H9 (cell line): ENCODE measurements at places on chromosomes 12 and 14. TPM values are rescaled to one million over a fixed set of nuclear protein-coding genes. Genes with fewer than 3 reads are reported as not detected.

DNA sequence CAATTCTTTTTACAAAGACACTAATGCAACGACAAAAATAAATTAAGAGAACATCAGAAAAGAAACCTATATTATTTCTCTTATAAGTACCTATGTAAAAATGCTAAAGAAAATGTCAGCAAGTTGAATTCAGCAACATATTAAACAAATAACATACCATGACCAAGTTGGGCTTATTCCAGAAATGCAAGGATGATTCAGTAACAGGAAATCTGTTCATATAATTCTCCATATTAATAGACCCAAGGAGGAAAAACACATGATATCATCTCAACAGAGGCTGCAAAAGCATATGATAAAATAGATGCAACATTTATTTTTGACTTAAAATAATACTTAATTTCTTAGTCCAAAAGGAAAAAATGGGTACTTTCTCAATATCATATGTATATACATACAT, 25.1 kb upstream of the GPHB5 start:
- H3K4me1 ChIP-seq = no peaks in the 10 kb centered on the region
- no peak overlapping the region for H3K4me3 ChIP-seq
- DNase-seq = no peak
- no peaks in the 10 kb centered on the region for H3K27me3 ChIP-seq
- H3K27ac ChIP-seq = no peak overlapping the region

DNA sequence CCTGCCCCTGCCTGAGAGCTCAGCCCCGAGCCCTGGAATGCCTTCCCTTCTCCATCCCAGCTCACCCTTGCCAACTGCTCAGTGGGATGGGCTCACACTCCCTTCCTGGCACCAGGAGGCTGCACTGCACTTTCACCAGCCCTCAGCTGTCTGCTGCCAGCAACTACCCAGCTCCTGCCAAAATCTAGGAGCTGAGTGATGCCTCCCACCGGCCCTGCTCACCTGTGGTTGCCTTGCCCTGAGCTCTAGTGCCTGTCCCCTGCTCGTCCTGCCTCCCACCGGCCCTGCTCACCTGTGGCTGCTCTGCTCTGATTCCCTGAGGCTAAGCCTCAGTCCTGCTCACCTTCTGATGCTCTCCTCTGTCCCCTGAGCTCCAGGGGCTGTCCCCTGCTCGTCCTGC, 119.8 kb downstream of the TMEM121 start:
- H3K4me3 ChIP-seq = peak overlapping the region; percentile 12; the same call in 1 of the 3 replicates
- no peak for DNase-seq
- H3K27me3 ChIP-seq = no peaks in the 10 kb centered on the region

- H3K27ac ChIP-seq = no peak overlapping the region
- H3K4me1 ChIP-seq = no peaks in the 10 kb centered on the region
- H3K36me3 ChIP-seq = no peaks in the 10 kb centered on the region
- no peak overlapping the region for H3K4me3 ChIP-seq
Measured at GRCh38 chr12:1403417-1403816, 191.0 kb downstream of the FBXL14 start.

KRT77 gene
- total RNA-seq = not detected in 2 replicates

CNTN1 gene
- total RNA-seq = 5.4 and 6.5 TPM in 2 replicates

TAS2R7 gene
- not detected in 2 replicates for total RNA-seq

KRT3 gene
- total RNA-seq = not detected in 2 replicates

JDP2 gene
- 22.8 and 24.7 TPM in 2 replicates for total RNA-seq

GRCh38 chr12:62285284-62285683, 25.1 kb downstream of the USP15 start:
- no peak overlapping the region for H3K27ac ChIP-seq
- no peak overlapping the region for H3K4me3 ChIP-seq
- peaks cover 3% of the 10 kb centered on the region for H3K36me3 ChIP-seq
- no peaks in the 10 kb centered on the region for H3K27me3 ChIP-seq

CFAP73 gene
- total RNA-seq = not detected in 2 replicates

EML1 gene
- 16.7 and 19.0 TPM in 2 replicates for total RNA-seq

GRCh38 chr12:47834199-47834903, 14.6 kb upstream of the HDAC7 start:
- H3K27me3 ChIP-seq = no peaks in the 10 kb centered on the region
- H3K4me1 ChIP-seq = peaks cover 4% of the 10 kb centered on the region; the same call in 1 of the 2 replicates
- no peaks in the 10 kb centered on the region for H3K36me3 ChIP-seq
- no peak for DNase-seq
- no peak overlapping the region for H3K27ac ChIP-seq
- no peak overlapping the region for H3K4me3 ChIP-seq

MMP17 gene
- 14.8 and 16.0 TPM in 2 replicates for total RNA-seq

AQP6 gene
- 0.09 and 0.11 TPM in 2 replicates for total RNA-seq

- H3K4me1 ChIP-seq = no peaks in the 10 kb centered on the region
- peak; percentile 9 for DNase-seq
- no peak overlapping the region for H3K4me3 ChIP-seq
- H3K27ac ChIP-seq = no peak overlapping the region
- no peaks in the 10 kb centered on the region; the same call in 2 of the 3 replicates for H3K36me3 ChIP-seq
Measured at GRCh38 chr12:50753232-50753769, 10.6 kb upstream of the ATF1 start.

DNA sequence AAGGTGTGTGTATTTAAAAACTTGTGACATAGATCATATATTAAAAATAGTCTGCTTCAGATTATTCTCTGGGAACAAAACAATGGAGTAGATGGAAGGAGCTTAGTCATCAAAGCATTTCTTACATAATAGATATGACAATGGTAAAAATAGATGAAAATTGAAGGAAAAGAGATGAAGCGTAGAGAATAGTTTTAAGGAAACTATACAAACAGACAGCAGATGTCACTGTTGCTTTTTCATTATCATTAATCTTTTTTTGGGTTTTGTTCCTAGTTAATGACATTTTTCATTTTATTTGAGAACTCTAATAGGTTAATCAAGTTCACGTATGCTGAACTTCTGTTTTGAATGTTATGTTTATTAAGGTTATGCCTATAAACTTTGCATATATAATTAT, 149.2 kb upstream of the FBXO33 start:
- no peak overlapping the region for H3K27ac ChIP-seq
- no peak for DNase-seq
- H3K4me1 ChIP-seq = no peaks in the 10 kb centered on the region
- no peaks in the 10 kb centered on the region for H3K27me3 ChIP-seq
- H3K4me3 ChIP-seq = no peak overlapping the region

GRCh38 chr12:65659681-65660080, 164.6 kb upstream of the HMGA2 start:
- DNase-seq = no peak
- no peak overlapping the region for H3K27ac ChIP-seq
- H3K4me3 ChIP-seq = no peak overlapping the region
- peaks cover 4% of the 10 kb centered on the region; the same call in 1 of the 2 replicates for H3K4me1 ChIP-seq
- H3K27me3 ChIP-seq = no peaks in the 10 kb centered on the region
- peaks cover 3% of the 10 kb centered on the region; the same call in 1 of the 3 replicates for H3K36me3 ChIP-seq

- no peak for DNase-seq
- H3K4me3 ChIP-seq = no peak overlapping the region
- H3K4me1 ChIP-seq = no peaks in the 10 kb centered on the region; the same call in 1 of the 2 replicates
- no peak overlapping the region for H3K27ac ChIP-seq
Measured at GRCh38 chr12:130485291-130486145, 147.8 kb downstream of the PIWIL1 start.

ADGRD1 gene
- 0.09 and 0.52 TPM in 2 replicates for total RNA-seq

DNA sequence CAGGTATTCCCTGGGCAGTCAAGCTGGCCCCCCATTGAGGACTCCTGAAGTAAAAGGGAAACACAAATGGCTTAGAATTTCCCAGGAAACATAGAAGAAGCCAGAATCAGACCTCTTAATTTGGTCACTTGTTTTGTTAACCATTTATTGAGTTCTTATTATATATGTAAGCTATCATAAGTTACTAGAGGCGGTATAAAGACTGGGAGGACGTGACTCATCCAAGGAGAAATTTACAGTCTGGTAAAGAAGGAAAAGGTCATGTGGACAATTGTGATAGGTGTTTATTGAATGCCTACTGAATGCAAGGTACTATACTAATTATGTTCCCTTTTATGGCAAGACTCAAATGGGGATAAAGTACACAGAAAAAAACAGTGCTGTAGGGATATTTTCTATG, 146.7 kb downstream of the DYRK2 start:
- H3K27ac ChIP-seq = no peak overlapping the region
- no peaks in the 10 kb centered on the region for H3K36me3 ChIP-seq
- no peak for DNase-seq
- no peaks in the 10 kb centered on the region for H3K27me3 ChIP-seq

CIDEB gene
- total RNA-seq = not detected in 2 replicates

DNA sequence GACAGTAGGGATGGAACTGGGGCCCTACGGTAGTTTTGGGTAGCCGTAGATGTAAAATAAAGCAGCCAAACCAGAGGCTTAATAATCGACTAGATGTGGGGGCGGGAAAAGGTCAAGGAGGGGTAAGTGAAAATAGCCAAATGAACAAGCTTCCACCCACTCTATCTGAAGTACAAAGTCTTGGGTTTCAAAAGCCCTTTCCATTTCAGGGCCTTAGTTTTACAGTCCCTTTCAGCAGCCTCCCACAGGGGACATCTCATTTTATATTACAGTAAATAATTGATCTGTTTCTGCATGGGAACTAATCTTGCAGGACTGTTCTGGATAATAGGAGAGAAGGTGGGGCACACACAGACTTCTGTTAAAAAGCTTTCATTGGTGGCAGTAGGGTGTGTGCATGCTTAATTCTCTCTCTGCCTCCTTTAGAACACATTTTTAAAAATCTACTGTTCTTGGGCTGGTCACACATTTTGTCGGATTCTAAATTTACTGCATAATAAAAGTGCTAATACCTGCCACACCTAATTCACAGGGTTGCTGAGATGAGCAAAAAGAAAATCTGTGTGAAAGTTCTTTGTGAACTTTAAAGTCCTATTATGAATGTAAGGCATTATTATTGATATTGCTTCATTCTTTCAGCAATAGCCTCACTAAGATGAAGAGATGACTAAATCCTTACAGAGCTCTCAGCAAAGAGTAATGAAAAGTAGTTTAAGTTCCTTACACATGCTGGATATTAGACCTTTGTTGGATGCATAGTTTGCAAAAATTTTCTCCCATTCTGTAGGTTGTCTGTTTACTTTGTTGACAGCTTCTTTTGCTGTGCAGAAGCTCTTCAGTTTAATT, 104.6 kb downstream of the ITPR2 start:
- H3K36me3 ChIP-seq = no peaks in the 10 kb centered on the region
- no peak overlapping the region for H3K27ac ChIP-seq
- H3K4me3 ChIP-seq = no peak overlapping the region
- no peaks in the 10 kb centered on the region for H3K4me1 ChIP-seq

GRCh38 chr14:74257078-74257940, 18.1 kb downstream of the VSX2 start:
- H3K36me3 ChIP-seq = no peaks in the 10 kb centered on the region
- peak; percentile 72 for DNase-seq
- H3K27me3 ChIP-seq = peaks cover 12% of the 10 kb centered on the region; the same call in 1 of the 2 replicates
- peak overlapping the region; percentile 71 for H3K4me3 ChIP-seq
- no peaks in the 10 kb centered on the region for H3K4me1 ChIP-seq

GRCh38 chr14:23302290-23303225, at the start of gene PPP1R3E:
Gene PPP1R3E, minus strand, starts transcription at chr14:23302859. Its CDS starts 283 bp downstream, at chr14:23302576.
- peak within 1 kb of the TSS; percentile 92 for H3K4me3 ChIP-seq
- no peaks in the 10 kb centered on the region for H3K4me1 ChIP-seq
- H3K27ac ChIP-seq = no peak within 1 kb of the TSS
- peak; percentile 69 for DNase-seq

GRCh38 chr12:54404061-54405004, 14.7 kb downstream of the ITGA5 start:
- H3K27ac ChIP-seq = no peak overlapping the region
- no peak overlapping the region for H3K4me3 ChIP-seq
- no peaks in the 10 kb centered on the region for H3K27me3 ChIP-seq

DNA sequence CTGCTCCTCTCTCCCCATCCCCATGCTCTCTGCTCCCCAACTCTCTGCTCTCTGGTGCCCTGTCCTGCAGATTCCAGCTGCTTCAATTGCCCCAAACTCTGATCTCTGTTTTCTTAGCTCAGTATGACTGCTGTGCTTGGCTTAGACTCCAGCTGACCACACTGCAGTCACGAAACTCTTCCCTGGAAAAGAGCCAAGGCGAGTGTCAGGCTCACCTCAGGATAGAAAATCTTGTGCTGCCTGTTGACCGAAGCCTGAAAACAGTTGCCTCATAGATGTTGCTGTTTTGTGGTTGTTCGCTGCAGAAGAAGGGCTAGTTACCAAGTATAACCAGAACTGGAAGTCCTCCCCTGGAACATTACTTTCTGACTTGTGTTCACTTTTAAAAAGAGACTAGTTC, 6.7 kb upstream of the STON2 start:
- no peak overlapping the region for H3K27ac ChIP-seq
- no peak overlapping the region for H3K4me3 ChIP-seq

TBC1D30 gene
- total RNA-seq = 1.6 and 2.2 TPM in 2 replicates
